CD8-positive, alpha-beta memory T cell (primary cell): ENCODE measurements at places on chromosomes 5 and 9.
A peak's percentile ranks its signal among the peaks of the same experiment; 100 is the strongest.

DNA sequence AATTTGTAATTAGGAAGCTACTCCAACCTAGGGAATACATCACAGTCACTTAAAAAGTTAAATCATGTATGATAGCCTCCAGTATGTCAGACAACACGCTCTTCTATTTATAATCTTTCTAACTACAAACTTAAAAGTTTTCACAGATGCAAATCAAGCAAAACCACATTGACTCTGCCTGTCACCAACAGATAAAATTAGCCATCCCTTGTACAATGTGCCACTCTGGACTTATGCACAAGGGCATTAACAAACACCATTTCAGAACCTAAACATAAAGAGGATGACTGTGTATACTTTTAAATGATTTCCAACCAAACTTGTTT is 14.7 kb downstream of the ERP44 start:
- DNase-seq, result no peak

DNA sequence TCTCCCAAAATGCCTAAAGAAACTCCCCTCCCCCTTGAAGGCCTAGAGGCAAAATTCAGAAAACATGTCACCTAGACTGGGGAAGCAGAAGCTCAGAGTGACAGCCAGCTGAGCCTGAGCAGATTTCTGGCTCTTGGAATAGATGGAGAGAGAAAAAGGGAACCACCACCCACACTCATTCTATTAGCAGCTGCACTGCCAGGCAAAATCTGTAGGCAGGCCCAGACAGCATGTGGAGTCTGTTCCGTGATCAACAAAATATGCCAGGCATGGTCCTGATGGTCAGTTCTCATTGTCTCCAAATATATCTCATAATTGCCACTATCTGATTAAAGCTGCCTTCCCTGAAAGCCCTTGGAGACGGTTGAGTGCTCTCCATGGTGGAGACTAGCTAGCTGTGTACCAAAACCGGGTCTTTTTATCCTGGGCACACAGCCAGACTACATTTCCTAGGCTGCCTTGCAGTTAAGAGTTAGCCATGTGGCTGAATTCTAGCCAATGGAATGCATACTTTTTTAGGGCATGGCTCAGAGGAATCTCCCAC is 131.7 kb upstream of the GPR151 start:
- DNase-seq, result no peak

DNA sequence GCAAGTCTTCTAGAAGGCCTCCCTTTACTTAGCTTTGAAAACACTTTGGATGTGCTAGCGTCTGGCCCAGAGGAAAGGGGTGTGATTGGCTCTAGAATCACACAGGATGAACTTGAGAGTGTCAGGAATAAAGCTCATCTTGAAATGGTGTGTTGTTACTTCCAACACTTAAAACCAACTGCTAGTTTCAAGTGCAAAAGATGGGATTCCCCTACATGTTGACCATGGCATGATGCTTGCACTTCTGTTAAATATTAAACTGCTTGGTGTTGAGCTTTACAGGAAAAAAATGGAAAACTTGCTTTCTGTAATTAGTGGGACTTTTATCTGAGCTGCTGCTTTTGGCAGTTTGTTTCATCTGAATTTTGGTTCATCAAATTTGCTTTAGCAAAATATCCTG is 261.1 kb downstream of the MED10 start:
- DNase-seq, result no peak

GRCh38 chr5:73625372-73625943 is 538 bp upstream of the ARHGEF28 start:
- no peak for DNase-seq

GRCh38 chr5:103139264-103139865 is 19.3 kb downstream of the PPIP5K2 start:
- DNase-seq, result peak; percentile 86

DNA sequence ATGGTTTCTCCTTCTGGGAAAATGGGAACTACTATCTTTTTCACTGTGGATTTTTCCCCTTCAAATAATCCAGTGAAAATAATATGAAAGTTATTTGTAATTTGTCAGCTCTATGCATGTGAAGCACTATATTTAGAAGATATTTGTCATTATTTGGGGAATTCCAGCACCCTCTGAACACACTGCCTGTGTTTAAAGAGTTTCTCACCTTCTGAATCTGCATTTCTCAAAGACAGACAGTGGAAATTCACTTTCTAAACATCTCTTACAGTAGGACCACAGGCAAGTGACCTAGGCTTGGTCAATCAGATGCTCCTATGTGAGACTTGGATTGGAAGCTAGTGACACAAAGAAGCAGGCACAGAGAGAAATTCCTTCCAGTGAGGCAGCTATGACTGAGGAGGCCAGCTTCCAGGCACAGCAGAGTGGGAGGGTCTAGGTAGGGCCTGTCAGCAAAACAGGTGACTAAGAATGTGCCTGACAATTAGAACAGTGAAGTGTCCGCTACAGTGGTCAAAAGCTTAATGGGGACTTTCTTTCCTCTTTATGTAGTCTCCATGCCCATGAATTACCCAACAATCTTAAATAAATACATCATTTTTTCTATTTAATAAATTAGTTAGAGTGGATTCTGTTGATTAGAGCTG is 167.2 kb downstream of the HMHB1 start:
- DNase-seq, result no peak

GRCh38 chr5:172806897-172807672 is 27.0 kb upstream of the ERGIC1 start:
- DNase-seq, result peak; percentile 81

DNA sequence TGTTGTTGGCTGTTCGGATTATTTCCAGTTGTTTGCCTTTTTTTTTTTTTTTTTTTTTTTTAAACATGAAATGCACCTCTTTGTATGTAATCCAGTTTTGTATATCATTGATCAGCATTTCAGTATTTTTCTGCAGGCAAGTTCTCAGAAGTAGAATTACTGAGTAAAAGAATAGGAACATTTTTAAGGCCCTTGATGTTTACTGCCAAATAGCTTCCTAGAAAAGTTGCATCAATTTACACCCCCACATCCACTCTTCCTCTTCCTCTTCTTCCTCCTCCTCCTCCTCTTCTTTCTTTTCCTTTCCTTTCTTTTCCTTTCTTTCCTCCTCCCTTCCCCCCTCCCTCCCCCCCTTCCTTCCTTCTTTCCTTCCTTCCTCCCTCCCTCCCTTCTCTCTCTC is 69.4 kb upstream of the ENTREP1 start:
- DNase-seq, result no peak

DNA sequence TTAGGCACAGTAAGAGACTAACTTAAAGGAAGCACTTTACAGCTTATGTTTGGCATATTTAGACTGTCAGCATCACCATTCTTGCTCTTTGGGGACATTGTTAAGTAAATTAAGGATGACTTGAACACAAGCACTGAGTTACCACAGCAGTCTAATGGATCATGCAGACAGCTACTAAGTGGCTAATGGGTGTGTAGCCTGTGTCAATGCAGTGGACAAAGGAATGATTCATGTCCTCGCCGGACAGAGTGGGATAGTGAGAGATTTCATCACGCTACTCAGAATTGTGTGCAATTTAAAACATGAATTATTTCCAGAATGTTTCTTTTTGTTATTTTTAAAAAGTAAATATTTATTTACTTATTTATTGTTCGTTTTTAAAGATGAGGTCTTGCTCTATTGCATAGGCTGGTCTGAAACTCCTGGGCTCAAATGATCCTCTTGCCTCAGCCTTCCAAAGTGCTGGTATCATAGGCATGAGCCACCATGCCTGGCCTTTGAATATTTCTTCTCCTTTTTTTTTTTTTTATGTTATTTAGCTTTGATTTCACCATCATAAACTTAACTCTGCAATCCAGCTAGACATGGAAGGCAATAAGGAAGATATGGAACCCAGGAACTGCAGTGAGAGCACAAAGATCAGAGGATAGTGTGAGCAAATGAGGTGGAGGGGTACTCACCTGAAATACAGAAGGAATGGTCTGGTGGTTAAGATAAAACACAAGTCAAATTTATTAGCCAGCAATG is 53.0 kb upstream of the KLF4 start:
- DNase-seq, result no peak

DNA sequence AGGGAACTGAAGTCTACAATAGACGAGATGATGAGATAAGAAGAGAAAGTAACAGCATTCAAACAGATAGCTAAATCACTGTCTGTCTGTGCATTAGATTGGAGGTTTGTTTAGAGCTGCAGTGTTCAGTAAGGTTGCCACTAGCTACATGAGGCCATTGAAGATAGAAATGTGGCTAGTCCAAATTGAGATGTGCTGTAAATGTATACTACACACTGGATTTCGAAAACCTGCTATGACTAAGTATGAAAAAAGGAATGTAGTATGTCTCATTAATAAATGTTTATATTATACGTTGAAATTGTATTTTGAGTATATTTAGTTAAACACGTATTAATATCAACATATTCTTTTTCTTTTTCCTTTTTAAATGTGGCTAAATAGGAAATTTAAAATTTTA is 142.1 kb downstream of the XRCC4 start:
- no peak for DNase-seq

- DNase-seq, result no peak
Observed at GRCh38 chr5:103519550-103519949, 43.0 kb downstream of the NUDT12 start.

DNA sequence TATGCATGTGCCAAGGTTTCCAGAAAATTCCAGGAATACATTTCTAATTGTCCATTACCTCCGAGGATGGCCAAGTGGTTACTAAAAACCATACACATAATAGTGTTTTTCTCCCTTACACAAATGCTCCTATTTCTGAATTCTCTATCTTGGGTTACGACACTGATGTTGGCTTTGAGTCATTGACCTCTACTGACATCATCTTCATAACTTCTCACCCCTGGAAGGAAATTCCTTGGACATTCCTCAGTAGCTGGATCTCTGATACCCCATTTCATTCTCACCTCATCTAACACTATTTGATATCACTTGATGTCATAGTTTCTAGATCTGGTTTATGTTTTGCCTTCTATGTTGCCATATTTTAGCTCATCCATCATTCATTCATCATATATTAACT is 287.2 kb downstream of the CTNND2 start:
- DNase-seq, result no peak

GRCh38 chr9:94941211-94941875 is 214.8 kb downstream of the AOPEP start:
- no peak for DNase-seq

GRCh38 chr9:14180093-14180959 is 133.6 kb downstream of the NFIB start:
- no peak for DNase-seq

- DNase-seq, result no peak
Observed at GRCh38 chr5:168390491-168390890, 95.8 kb upstream of the RARS1 start.

DNA sequence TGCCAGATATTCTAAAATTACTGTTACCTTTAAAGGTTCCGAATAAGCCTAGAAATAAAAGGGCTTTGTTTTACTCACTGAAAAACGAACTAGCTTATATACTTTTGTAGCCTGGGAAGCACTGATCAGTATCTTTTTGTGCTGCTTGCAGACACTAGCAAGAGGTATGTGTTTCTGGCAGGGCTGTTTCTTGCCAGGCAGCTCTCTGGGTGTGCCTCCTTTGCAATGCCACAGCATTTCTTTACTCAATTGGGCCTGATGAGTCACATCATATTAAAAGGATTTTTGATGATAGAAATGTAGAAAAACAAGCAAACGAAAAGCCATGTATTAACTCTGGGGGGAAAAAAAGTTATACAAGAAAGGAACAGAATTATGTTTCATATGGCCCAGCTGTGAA is 35.6 kb downstream of the CD180 start:
- DNase-seq, result no peak

DNA sequence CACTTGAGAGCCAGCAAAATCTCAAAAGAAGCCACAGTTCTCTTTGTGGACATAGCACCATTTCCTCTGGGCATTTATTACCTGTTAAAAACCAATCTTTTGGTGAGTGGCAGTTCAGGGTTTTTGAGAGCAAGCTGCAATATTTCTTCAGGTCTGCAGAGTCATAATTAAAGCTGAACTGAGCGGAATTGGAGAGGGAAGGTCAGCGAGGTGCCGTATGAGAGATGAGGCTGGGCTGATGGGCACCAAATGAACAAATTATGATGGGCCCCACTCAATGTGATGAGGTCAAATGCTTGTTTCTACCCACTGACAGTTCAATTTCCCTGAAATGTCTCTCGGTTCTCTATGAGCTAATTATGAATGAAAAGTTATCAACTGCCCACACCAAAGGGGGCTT is 231.9 kb downstream of the AP3B1 start:
- DNase-seq, result no peak

- DNase-seq, result no peak
Observed at GRCh38 chr5:88886746-88887341, 3.9 kb upstream of the MEF2C start.

GRCh38 chr5:132003170-132003744 is 8.2 kb downstream of the ACSL6 start:
- DNase-seq, result no peak

DNA sequence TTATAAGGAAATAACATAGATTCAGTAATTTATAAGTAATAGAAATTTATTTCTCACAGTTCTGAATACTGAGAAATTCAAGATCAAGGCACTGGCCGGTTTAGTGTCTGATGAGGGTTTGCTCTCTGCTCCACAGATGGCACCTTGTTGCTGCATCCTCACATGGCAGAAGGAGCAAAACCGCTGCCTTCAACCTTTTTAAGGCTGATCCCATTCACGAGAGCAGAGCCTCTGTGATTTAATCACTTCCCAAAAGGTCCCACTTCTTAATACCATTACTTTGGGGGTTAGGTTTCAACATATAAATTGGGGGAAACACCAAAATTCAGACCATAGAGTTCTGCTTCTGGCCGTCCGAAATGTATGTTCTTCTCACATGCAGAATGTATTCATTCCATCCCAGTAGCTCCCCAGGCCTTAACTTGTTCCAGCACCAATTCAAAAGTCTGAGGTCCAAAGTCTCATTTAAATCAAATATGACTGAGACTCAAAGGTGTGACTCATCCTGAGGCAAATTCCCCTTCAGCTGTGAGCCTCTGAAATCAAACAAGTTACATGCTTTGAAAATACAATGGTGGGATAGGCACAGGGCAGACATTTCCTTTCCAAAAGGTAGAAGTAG is 30.6 kb downstream of the BAAT start:
- no peak for DNase-seq

GRCh38 chr9:73269430-73270101 is 117.9 kb downstream of the ANXA1 start:
- DNase-seq, result no peak

DNA sequence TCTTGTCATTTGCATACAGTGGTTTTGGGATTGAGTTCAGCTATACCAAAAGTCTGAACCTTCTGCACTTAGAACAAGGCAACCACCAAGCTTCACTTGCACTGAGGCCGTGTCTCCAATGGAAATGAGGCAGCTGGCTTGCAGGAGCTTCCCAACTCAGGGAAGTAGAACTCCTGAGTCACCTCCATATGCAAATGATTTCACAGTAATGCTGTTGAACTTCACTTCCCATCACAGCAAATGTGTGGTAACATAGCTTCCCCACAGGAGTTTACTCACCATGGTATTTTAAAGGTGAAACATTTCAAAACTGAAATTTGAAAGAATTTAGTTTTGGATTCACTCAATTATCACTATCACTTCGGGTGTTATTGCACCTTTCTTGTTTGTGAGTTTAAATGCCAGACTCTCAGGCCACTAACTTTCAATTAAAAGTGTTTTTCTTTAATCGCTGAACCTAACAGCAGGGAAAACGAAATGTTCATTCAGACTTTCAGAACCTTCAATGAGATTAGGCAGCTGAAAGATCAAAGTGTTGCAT is 9.0 kb downstream of the CD274 start:
- no peak for DNase-seq
